Kidney glomerular epithelial cell (primary cell): ENCODE measurements at places on chromosomes 3 and 15.

DNA sequence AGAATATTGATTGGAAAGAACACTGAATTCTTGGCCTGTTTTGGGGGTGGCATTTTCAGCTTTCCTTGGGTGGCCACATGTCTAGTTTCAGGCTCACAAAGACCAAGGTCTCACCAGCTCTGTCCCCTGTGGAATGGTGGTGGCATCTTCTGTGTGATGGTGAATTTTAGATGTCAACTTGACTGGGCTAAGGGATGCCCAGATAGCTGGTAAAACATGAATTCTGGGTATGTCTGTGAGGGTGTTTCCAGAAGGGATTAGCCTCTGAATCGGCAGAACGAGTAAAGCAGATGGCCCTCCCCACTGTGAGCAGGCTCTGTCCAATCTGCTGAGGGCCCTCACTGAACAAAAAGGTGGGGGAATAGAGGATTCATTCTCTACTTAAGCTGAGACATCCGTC lies 34.4 kb upstream of the MYZAP start:
- DNase-seq = no peak

DNA sequence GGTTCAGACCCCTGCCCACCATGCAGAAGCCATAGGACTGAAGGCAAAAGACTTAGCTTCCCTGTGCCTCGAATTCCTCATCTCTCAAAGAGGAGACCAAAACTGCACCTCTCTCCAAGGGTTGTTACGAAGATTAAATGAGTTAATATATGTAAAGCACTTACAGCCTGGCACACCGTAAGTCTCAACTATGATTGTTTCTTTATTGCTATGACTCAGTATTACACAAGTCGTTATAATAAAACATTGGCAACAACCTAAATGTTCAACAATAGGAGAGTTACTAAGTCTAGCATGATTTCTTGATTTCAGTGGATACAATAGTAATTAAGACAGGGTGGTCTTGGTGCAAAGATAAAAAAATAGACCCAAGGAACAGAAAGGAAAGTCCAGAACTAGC lies 19.6 kb upstream of the FGD5 start:
- no peak for DNase-seq

- DNase-seq = no peak
Observed at GRCh38 chr3:143578810-143579435, 269.3 kb downstream of the SLC9A9 start.

- no peak for DNase-seq
Observed at GRCh38 chr3:64548200-64548889, 139.5 kb downstream of the ADAMTS9 start.

DNA sequence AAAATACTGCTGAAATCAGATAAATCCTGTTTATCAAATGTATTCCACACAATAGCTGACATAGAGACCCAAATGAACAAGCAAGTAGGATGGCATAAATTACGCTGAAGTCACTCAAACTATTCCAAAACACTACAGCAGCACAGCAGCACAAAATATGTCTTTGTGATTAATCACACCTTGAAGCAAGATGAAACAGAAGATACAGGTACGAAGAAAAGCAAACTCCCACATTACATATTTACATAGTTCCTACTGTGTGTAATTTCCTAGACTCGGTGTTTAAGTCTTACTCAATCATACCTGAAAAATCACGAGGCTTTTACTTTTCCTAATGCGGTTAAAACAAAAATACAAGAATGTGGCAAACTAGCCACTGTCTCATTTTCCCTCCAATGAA lies 38.3 kb downstream of the CHSY1 start:
- DNase-seq = no peak

DNA sequence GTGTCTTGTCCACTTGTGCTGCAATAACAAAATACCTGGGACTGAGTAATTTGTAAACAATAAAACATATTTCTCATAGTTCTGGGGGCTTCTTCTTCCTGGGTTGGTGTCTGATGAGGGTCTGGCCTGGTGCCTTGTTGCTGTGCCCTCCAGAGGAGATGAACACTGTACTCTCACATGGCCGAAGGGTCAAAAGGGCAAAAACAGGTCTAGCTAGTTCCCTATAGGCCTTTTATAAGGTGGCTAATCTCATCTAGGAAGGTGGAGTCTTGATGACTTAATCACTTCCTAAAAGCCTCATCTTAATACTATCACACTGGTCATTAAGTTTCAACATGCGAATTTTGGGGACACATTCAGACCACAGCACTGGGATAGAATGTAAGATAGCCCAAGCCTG lies 228.4 kb downstream of the TLE3 start:
- DNase-seq = no peak

GRCh38 chr15:24823473-24823872 lies 131.3 kb upstream of the SNRPN start:
- no peak for DNase-seq

GRCh38 chr3:111434941-111435622 lies 106.9 kb upstream of the CD96 start:
- no peak for DNase-seq

DNA sequence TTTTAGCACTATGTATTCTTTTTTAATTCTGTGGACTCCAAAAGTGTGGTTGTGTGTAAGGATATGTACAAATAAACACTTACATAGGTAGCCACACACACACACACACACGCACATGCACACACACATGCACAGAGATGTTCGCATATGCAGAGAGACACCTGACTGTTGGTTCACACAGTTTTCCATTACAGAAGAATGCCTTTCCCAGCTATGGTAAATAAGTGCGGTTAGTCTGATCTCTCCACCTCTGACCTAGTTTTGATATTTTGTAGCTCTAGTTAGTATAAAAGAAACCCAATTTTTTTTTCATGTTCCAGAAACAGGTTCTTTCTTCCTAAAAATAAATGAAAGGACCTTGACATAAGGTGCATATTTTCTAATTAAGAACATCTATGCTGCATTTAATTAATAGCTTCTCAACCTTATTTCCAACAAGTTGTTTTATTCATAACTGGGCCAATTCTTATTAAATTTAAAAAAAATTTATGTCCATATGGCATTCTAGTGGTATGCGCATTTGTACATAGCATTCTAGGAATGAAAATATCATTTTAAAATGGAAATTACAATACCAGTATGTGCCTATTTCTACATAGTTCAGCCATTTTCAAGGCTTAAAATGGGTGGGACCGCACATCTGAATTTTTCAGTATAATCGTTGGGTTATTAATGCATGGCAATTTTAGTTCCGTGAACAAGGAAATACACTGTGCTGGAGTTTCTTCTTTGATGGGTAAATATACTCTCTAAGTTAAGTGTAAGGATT lies 27.2 kb downstream of the TMEM108 start:
- no peak for DNase-seq

GRCh38 chr3:52227117-52227516 lies 1.7 kb upstream of the TLR9 start:
- no peak for DNase-seq

DNA sequence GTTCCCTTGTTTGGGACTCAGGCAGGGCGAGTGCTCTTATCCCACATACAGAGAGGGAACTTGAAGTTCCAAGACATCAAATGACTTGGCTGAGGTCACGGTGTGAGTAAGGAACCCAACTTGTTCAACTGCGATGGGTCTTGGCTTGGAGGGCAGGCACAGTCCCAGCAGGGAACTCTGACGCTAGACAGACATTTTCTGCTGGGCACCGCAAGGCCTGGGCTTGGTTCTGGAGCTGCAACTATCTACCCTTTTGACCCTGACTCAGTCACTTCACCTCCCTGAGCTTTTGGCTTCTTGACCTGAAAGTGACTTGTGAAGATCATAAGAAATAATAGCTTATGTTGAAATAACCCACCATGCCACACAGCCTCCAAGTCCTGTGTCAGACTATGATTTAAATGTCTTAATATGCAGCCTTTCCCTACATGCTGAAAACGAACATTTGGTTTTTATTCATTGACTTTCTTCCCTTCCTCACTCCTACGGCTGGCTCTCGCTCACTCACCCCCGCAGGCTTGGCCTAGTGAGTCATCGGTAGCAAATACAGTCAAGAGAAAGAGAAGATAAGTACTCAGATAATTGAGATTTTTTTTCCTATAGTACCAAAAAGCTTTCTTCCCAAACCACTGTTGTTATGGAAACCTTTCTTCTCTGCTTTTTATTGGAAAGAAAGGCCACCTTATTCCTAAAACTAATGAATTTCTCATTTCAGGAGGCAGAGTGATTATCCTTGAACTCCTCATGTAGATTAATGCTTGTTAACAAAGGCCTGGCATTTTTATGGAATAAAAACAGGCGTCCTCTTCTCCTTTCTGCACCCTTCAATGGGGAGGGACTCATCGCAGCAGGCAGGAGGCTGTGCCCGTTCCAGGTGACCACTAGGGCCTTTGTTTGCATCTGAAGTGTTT lies 178.4 kb downstream of the ATP10A start:
- peak; percentile 76 for DNase-seq

GRCh38 chr3:127770671-127771355 lies 51.5 kb downstream of the MGLL start:
- DNase-seq = no peak

DNA sequence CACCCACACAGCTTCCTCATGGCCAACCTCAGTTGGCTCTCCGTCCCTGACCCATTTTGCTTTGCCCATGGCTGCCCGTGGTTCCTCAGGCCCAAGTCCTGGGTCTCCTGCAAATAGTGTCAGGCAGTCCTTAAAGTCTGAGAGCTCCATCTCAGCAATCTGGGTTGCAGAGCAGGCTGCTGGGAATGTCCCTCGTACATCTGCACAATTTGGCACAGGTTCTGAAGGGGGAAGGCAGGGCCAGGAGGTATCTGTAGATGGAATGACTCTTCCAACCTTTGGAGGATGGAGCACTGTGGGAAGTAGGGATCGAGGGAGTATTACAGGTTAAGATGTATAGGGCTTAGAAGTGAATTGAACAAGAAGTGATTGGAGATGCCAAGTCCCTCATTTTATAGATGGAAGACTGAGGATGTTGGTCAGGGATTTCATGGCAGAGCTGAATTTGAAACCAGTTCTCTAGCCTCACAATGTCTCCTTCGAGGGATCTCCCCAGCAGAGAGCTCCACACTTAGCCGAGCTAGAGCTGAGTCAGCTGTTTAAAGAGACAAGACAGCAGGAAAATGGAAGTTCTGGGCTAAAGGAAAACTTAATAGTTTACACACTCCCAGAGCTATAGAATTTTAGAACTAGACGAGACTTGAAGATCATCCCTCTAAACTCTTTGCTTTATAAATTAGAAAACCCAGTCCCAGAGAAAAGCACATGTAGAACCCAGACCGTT lies 9.2 kb downstream of the CKMT1A start:
- DNase-seq = no peak

DNA sequence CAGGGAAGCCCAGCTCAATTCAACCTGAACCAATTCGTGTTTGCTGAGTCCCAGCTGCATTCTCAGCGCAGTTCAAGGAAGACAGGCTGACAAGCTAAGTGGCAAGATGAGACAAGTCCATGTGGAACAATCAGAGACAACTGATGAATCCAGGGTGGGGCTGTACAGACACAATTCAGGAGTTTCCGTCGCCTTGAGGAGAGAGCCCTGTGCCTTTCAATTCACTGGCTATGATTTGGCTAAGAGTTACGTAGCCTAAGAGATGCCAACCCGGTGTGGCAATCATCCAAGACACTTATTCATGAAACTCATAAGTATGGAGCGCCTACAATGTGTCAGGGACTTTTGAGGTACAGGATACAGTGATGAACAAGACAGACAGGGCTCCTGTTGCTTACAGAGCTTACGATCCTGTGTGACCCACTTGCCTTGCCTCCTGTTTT lies 15.5 kb upstream of the ZBED2 start:
- DNase-seq = no peak

DNA sequence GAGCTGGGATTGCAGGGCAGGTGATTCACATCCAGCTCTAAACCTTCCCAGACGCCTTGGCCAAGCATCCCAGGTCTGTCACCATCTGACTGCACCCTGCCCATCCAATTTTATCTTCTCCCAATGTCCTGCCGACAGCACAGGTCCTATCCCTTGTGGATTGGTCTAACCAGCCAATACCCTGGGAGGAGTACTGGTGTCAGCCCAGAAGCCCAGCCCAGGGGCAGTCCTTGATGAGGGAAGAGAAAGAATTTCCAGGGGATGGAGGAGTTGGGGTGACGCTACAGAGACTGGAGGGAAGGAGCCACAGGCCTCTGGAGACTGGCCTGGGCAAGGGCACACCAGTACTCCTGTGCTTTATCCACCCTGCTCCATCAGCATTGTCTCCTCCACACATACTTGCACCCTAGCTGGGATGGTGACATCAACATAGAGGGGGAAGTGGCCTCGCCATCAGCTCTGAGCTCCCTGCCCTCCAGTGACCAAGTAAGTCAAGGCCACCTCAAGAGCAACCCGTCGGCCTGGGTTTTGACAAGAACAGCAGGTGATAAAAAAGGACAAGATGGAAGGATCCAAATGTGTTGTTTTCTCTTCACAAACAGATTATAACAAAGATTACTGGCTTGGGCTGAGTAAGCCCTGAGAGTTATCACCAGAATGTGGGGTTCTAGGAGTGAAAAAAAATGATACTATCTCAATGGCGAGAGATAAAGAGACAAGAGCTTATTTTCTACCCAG lies 114.6 kb downstream of the AQP9 start:
- DNase-seq = no peak

DNA sequence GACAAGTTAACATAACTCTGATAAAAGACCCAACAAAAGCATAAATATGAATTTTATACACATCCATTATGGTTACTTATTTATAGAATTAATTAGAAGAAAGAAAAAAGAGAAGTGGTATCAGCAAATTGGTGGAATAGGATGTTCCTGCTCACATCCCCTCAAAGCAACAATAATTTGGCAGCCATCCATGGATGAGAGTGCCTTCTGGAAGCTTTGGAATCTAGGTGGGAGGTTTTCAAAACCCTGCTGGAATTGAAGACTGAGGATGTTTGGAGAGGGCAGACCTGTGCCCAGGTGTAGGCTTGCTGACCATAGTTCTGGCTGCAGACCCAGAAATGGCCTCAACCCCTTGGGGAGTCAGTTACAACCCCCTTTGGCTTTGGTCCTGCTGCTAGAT lies 91.2 kb downstream of the EDEM1 start:
- DNase-seq = peak; percentile 59

- no peak for DNase-seq
Observed at GRCh38 chr3:51702156-51702555, 4.7 kb upstream of the GRM2 start.

DNA sequence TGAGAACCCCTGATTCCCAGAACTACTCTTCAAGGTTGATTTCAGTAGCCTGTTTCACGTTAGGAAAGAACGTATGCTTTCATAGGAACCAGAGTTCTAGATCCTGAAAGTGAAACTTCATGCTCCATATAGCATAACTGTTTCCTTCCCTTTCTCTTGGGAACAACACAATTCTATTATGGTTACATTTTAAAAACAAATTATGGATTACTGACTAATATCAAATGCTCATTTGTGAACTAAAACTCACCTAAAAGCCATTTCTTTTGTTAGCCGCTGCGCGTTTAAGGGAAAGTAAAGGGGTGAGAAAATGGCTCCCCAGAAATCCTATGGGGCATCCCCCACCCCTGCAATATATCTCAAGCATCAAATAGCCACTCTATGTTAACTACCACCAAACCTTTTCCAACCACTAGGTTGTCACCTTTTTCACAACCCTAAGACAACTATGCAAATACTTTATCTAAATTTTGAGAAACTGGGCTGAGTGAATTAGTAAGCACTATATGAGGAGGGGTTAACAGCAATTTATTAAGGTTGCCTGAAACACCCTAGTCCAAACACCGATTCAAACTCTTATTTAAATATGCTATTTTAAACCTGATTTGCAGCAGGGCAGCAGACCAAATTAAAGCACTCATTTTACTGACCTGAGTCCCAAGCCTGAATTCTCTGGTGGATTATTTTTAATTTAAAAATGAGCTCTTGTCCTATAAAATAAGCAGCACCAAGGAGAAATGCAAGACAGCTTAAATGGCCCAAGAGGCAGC lies 2.4 kb downstream of the SIAH2 start:
- no peak for DNase-seq

GRCh38 chr3:31776016-31776415 lies 205.0 kb downstream of the OSBPL10 start:
- no peak for DNase-seq
